Nephron progenitor cell (in vitro differentiated cells): ENCODE measurements at places on chromosomes 6 and 20.

GRCh38 chr6:150075034-150075421 lies 6.1 kb upstream of the ULBP3 start:
- DNase-seq: no peak

DNA sequence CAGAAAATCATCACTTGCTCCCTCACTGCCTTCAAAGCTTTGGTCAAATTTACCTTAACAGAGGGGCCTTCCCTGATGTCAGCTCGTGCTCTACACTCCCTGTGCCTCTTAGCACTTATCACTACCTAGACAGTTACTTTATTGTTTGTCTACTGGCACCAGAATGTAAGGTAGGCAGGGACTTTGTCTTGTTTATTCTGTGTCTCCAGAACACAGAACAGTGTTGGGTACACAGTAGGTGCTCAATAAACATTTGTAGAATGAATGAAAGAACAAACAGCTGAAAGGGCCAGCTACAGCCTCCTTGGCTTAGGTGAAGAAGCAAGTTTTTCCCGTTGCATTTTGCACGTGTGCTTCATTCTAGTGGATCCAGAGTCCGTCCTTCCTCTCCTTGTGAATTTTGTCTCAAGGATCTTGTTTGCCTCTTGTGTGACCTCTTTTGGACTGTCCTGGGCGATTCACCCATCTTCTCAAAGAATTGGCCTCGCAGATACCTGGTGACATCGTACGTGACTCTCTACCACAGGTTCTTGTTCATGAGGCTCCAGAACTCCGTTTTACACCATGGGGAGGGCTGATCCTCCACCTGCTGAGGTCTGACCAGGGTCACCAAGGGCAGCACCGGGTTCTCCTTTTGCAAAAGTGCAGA lies 84.2 kb upstream of the ARMC2 start:
- DNase-seq: no peak

GRCh38 chr20:52130406-52130805 lies 61.2 kb downstream of the ZFP64 start:
- DNase-seq: no peak

GRCh38 chr6:5295623-5296022 lies 34.3 kb downstream of the FARS2 start:
- no peak for DNase-seq

GRCh38 chr20:33261465-33261864 lies 21.5 kb upstream of the BPIFB1 start:
- no peak for DNase-seq

- DNase-seq: no peak
These were observed 8.2 kb downstream of the RTN4IP1 start for GRCh38 chr6:106620931-106621672.

DNA sequence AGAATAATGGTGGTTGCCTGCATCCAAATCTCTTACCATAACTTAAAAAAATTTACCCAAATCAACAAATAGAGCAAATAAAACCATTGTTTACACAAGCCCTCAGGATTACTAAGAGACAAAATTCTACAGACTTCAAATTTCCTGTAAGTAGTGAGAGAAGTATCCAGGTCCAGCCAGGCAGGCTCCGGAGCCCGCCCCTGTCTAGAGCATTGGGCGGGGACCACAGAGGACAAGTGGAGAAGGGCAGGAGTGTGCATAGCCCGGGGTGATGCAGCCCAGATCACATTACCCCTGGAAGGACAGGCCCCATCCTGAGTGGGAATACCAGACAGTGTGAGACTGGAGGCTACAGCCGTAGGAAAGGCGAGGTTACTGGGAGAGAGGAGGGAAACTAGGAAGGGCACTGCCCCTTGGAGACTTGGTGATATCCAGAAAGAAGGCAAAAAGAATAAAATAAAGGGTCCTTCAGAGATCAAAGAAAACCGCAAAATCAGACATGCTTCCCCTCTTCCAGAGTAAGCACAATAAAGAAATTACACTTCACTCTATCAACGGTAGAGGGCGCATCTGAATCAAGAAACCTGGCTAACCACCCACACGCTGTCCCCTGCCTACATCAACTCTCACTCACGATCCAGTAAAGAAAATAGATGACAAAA lies 26.6 kb downstream of the RIN2 start:
- peak; percentile 43 for DNase-seq

GRCh38 chr6:78863576-78863975 lies 3.8 kb upstream of the IRAK1BP1 start:
- DNase-seq: no peak

DNA sequence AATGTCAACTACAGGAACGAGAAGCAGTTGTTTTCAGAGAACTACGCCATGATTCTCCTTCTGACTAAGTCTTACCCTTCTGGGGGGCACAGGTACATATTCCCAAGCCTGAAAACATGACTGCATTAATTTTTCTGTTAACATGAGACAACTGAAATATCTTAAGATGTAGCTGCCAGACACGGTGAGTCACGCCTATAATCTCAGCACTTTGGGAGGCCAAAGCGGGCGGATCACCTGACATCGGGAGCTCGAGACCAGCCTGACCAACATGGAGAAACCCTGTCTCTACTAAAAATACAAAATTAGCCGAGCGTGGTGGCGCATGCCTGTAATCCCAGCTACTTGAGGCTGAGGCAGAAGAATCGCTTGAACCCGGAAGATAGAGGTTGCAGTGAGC lies 21.7 kb downstream of the TBC1D20 start:
- DNase-seq: no peak

DNA sequence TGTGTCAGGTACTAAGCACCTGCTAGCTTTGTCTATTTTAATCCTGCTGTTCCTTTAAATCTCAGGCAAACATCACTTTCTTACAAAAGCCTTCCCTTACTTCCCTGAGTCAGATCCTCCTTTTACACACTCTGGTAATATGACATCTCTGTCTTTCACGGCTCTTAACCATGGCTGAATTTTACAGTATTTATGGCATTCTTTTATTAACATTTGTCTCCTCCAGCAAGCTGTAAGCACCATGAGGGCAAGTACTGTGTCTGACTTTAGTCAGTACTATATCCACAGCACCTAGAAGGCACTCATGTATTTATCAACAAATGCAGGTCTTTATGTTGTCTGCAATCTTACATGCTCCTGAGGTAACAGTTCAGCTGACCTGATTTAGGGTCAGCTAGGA lies 33.7 kb upstream of the HBS1L start:
- DNase-seq: no peak

DNA sequence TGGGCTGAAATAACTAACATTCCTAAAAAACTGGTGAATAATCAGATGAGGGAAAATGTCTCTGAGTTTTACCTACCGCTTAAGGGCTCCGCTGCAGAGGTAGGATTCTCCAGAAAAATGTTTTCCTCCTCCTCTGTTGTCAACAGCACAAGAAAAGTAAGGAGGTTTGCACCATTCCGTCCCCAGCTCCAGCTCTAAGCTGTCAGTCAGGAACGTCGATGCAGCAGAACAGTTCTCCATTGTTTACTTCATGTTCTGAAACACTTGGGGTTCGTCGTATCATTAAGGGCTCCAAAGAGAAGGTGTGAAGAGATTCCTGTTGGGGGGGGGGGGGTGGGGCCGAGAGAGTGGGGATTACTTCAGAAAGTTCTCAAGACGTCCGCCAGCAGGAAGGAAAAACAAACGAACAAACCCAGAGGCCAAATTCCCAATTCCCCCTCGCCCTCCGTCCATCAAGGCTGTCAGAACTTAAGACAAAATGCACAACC lies 734 bp downstream of the MMS22L start:
- no peak for DNase-seq

- no peak for DNase-seq
These were observed 8.8 kb downstream of the RANBP9 start for GRCh38 chr6:13702809-13703302.

GRCh38 chr6:32843331-32843978 lies 392 bp downstream of the PSMB8 start:
- peak; percentile 31 for DNase-seq

DNA sequence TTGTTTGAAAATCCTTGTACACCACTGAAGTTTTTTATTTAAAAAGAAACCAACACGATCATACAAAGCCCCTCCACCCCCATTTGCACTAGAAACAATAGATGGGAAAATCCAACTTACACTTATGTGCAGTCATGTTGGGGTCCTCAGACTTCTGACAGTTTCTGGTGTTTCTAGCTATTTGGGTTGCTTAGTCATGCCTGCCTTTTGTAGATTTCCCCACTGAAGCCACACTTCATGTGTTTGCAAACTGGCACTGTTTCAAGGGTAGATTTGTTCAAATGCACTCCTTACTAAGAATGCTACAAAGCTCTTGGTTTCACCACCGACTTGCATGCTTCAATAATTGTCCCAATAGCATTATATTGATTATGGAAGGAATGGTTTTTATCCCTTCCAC lies 1.5 kb downstream of the SH3BGRL2 start:
- no peak for DNase-seq

DNA sequence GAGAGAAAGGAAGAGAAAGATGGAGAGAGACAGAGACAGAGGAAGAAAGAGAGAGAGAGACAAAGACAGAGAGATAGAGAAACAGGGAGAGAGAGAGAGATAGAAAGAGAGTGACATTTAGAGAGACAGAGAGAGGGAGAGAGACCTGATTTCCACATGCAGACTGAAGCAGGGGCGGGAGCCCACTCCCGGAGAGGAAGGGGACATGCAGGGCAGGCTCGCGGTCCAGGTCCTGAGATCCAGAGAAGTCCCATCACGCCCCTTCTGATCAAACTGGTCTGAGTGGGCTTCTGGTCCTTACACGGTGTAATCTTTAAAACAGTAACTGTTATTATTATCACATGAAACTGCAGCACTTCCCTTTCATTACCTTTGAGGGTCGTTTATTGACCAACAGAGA lies 62.2 kb downstream of the PHACTR3 start:
- DNase-seq: no peak

- DNase-seq: no peak
These were observed 3.9 kb downstream of the RAB22A start for GRCh38 chr20:58313396-58313795.

DNA sequence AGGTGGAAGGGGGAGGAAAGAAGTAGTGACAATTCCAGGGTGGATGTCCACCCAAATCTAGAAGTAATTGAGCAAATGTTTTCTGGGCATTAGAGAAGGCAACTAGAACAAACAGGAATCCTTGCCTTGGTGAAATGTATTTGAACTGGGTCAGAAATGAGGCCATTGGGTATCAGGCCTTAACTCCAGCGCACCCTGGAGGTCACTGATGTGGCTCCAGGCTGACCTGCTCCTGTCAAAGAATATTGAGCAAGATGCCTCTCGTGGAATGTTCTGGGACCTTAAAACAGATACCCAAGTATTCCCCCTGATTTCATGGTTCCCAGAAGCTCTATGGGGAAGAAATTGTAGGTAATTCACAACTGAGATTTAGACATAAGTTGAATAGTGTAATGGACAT lies 6.9 kb downstream of the HLA-DPB1 start:
- peak; percentile 23 for DNase-seq

DNA sequence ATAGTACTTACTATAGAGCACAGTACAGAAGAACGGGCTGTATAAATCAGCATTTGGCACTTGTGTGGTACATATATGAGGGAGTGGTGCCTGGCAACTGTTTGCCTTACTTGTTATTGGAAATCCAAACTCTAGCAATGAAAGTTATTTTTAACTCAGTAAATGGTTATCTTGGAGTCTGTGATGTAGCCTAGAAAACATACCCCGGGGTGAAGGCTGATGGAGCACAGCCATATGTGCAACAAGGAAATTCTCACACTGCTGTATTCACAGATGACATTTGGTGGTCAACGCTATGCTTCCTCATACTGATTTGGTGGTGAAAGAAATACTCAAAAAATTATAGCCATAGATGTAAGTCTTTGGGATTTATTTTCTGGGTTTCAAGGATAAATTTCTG lies 807.5 kb upstream of the FLRT3 start:
- DNase-seq: no peak

DNA sequence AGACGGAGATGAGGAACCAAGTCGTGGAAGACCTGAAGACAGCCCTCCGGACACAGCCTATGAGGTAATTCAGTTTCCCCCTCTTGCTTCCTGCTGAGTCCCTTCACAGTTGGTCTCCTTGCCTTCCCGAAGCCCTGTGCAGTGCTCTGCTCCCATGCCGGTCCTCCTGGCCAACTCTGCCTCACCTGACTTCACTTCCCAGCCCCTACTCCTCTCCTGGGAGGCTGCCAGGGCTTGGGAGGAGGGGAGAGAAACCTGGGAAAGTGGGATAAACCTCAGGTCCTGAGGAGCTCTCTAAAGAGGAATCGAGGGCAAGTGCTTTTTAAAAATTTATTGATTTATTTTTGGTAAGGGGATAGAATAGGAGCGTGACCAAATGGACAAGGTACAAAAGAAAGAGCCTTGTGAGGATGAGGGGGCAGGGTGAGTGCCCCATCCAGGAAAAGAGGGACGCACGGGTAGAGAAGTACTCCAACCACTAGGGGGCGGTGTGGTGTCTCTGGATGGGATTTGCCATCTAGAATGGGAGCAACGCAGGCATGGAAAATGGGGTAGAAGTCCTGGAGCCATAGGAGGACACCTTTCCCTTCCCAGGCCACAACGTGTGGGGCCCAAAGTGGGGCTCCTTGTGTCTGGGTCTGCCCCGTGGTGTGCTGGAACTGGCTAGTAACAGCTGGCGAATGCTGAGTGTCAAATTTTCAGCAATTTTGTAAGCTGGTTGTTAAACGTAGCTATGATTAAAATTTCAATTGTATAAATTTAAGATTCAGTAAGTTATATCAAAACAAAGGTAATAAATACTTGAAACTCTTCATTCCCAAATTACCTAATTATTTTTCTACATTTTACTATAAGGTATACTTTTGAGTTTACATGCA lies 69.0 kb downstream of the MOCS1 start:
- peak; percentile 68 for DNase-seq

DNA sequence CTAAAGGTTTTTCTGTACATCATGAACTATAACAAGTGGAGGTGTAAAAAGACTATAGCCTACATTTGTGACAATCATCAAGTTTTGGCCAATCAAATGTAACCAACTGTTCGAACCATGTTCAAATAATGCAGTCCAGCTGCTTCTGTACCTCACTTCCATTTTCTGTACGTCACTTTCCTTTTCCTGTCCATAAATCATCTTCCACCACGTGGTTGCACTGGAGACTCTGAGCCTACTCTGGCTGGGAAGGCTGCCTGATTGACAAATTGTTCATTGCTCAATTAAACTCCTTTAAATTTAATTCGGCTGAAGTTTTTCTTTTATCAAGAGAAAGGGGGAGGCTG lies 270.4 kb upstream of the JARID2 start:
- no peak for DNase-seq

- DNase-seq: no peak
These were observed 206.9 kb downstream of the TMEM242 start for GRCh38 chr6:157116426-157116825.

DNA sequence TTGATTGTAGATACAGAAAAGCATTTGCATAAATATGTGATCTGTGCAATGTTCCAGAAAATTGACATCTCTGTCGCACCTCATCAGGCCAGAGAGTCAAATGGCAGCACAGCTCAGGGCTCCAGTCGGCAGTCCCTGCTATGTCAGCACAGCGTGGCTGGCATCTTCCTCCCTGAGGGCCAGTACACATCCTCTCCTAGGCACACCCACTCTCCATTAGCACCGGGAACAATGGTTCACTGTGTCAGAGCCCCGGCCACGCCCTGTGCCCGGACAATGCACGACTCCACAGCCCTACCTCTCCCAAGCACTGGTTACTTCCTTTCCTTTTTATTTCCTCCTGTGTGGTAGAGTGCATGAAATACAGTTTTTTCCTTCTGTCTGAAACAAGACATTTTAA lies 114.9 kb downstream of the FOXC1 start:
- no peak for DNase-seq

- no peak for DNase-seq
These were observed 166.6 kb downstream of the KHDRBS2 start for GRCh38 chr6:62119401-62119800.

GRCh38 chr20:40754339-40754943 lies 65.4 kb upstream of the MAFB start:
- DNase-seq: peak; percentile 21
